Non-pigmented ciliary epithelial cell (primary cell): ENCODE measurements at places on chromosomes 5 and 9.

GRCh38 chr9:127124111-127124531 lies 1.7 kb upstream of the ANGPTL2 start:
- no peak for DNase-seq

DNA sequence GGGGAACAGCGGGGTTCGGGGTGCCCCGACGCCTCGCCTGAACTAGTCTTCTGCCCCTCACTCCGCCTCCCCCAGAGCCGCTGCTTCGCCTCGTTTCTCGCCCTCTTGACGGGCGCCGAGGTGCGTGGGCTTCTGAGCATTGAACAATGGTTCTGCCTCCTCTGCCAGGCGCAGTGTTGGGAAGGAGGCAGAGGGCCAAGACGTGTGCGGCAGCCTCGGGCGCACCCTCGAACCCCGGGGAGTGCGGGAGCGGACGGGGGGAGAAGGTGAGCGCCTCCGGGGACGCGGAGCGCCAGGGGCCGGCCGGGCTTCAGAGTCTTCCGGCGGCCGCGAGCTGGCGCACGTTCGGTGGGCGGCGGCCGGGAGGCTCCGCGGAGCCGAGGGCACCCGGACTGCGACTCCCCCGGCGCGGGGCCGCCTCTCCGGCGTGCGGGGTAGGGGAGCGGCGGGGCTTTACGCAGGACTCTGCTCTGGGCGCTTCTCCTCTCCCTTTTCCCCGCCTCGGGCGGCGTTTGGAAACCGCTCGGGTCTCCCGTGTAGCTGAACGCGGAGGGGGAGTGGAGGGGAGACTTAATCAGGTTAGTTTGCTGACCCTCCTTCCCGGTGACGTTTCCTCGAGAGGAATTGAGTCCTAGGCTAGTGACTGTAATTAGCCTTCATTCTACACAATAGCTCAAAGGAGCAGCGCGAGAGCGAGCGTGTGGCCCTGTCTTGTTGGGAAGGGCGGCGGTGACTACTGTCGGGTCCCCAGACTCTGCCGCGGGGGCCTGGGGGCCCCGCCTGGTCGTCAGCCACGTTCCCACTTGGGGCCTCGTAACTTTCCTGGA lies 1.1 kb downstream of the VLDLR start:
- DNase-seq: no peak

DNA sequence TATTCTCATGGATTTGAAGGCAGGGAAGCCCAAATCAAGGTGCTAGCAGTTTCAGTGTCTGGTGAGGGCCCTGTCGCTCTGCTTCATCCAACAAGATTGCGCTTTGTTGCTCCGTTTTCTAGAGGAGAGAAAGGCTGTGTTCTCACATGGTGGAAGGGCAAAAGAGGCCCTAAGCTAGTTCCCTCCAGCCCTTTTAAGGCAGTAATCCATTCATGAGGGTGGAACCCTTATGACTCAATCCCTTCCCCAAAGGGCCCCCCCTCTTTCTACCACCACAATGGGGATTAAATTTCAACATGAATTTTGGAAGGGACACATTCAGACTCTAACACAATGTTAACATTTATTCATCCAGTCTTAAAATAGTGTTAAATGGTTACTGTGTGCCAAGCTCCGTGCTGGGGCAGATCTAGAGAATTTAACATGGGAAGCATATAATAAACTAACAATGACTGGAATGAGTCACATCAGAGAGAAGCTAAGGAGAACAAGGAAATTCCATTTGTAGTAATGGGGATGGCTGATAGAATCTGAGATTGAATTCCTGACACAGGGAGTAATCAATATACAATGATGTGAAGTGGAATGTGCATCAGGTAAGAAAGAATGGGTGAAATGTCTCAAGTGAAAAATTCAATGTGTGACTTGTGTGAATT lies 382.8 kb upstream of the ZNF608 start:
- DNase-seq: no peak

GRCh38 chr9:98185021-98185567 lies 7.3 kb downstream of the CORO2A start:
- no peak for DNase-seq

DNA sequence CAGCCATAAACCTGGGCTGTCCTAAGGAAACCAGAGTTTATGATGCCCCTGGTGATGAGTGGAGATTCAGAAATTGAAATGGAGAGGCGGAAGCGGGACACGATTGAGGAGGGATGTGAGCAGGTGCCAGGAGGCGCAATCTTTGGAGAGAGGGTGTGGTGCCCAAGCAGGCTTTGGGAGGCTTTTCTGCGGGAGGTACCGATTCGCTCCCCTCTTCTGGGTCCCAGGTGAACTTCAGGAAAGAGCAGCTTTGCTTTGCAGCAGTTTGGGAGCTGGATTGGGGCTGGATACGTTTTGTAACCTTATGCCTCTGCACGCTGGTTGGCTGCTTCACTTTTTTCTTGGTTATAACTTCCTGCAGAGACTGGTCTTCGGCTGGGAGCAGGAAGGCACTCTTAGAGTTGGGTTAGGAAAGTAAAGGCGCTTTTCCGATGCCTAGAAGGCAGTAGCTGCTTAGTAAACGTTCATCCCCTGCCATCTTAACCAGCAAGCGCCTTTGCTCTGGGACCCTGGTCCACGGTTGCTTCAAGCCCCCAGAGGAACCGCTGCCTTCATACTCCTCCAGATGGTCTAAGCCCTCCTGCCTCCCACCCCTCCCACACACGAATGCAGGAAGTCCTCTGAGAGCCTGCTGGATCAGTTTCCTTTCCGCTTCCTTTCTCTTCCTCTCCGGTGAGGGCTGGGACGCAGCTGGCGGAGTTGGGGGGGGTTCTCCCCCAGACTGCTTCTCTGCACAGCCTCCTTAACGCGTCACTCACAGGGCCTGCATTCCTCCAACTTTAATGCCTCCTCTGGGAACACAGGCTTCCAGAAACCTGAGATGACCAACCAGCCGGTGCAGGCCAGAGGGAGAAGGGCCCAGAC lies 15.2 kb upstream of the NEK6 start:
- DNase-seq: no peak

- DNase-seq: no peak
Measured at GRCh38 chr9:93177676-93178075, 6.3 kb upstream of the WNK2 start.

GRCh38 chr5:172294831-172295230 lies 11.3 kb upstream of the UBTD2 start:
- no peak for DNase-seq

- DNase-seq: no peak
Measured at GRCh38 chr5:167348980-167349379, 942.5 kb upstream of the WWC1 start.
